Activated CD8-positive, alpha-beta memory T cell treated with anti-CD3 and anti-CD28 coated beads, Interleukin-2, amount 50 U/mL, for 48 hours (primary cell): ENCODE measurements at places on chromosomes 4 and X.

DNA sequence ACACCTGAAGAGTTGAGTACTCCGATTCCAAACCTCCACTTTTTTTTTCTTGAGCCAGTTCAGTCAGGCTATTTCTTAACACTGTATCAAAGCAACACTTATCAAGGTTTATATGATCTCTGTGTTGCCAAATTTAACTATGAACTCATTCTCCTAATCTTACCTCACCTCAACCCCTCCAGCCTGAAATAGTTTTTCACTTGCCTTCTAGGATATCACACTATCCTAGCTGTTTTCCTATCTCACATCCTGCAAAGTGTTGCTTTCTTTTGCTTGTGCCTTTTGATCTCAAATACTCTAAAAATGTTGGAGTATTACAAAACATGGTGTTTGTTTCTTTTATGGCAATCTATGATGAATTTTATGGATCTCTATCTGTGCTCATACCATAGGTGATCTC is 415.0 kb downstream of the CFAP47 start:
- DNase-seq, result no peak

DNA sequence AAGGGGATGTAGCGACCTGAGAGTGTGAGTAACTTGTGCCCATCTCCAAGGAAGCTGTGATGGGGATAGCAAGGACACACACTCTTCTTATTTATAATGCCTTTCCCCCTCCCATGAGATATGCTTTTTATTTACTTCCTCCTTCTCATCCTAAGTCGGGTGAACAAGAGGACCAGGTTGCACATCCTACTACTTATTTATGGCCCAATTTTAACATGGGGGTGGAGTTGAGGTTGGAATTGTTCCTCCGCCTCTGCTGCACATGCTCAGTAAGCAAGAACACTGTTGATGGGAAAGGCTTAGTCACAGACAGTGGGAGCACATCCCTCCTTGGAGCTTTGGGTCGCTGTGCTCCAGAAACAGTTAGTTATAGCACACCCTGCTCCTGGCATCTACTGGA is 15.2 kb upstream of the TLR8 start:
- no peak for DNase-seq

DNA sequence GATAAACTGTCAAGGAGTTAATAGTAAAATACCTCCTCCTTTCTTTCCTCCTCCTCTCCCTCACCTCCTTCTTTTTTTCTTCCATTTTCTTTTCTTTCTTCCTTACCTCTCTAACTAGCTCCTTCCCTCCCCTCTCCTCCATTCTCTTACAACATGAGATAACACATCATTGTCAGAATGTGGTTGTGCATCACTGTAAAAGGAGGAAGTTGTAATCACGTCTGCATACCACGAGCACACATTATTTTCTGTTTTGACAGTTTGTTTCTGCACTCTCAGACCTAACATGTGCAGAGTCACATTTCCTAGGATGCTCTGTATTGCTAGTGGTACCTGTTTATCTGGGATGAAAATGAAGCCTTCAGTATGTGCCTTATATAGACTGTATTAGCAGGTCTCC is 9.1 kb downstream of the SLIT2 start:
- no peak for DNase-seq

DNA sequence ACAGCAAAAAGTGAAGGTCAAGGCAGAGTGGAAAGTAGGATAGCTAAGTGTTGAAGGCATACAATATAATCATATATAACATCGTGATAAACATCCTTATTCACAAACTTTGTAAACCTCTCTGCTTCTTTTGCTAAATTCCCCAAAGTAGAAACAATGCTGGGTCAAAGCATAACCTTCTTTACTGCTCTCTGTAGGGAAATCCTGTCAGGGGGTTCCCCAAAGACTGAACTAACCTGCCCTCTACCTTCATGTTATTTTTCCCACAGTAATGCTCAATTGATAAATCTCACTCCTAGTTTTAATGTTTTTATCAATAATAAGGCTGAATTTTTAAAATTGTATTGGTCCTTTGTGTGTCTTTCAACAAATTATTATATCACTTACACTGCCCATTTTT is 55.7 kb downstream of the DCHS2 start:
- DNase-seq, result no peak

DNA sequence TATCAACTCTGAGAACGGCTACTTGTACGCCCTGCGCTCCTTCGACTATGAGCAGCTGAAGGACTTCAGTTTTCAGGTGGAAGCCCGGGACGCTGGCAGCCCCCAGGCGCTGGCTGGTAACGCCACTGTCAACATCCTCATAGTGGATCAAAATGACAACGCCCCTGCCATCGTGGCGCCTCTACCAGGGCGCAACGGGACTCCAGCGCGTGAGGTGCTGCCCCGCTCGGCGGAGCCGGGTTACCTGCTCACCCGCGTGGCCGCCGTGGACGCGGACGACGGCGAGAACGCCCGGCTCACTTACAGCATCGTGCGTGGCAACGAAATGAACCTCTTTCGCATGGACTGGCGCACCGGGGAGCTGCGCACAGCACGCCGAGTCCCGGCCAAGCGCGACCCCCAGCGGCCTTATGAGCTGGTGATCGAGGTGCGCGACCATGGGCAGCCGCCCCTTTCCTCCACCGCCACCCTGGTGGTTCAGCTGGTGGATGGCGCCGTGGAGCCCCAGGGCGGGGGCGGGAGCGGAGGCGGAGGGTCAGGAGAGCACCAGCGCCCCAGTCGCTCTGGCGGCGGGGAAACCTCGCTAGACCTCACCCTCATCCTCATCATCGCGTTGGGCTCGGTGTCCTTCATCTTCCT is 2.7 kb downstream of the PCDH10 start:
- DNase-seq, result no peak

- DNase-seq, result no peak
These were observed 146.8 kb downstream of the DCLK2 start for GRCh38 chr4:150224896-150225591.

- no peak for DNase-seq
These were observed 285.3 kb downstream of the ANKRD50 start for GRCh38 chr4:124427095-124427767.

- no peak for DNase-seq
These were observed 490.9 kb upstream of the ACTRT1 start for GRCh38 chrX:128543114-128543513.

DNA sequence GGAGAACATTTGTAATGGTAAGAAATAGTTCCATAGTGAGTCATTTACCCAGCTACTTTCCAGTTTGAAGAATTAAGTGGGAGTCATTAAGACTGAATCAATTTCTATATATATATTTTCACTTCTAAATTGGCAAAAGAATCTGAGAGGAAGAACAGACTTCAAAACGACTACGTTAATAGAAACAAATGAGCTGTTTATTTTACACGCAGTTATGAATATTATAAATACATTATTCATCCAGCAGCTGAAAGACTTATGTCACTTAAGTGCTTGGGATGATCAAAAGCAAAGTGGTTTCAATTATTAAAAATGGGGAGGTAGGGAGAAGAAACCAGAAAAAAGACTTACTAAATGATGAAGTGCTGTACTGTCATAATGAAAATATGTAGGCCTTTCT is 260.5 kb upstream of the DDX53 start:
- no peak for DNase-seq

- no peak for DNase-seq
These were observed 11.3 kb upstream of the MFAP3L start for GRCh38 chr4:170037481-170037880.

DNA sequence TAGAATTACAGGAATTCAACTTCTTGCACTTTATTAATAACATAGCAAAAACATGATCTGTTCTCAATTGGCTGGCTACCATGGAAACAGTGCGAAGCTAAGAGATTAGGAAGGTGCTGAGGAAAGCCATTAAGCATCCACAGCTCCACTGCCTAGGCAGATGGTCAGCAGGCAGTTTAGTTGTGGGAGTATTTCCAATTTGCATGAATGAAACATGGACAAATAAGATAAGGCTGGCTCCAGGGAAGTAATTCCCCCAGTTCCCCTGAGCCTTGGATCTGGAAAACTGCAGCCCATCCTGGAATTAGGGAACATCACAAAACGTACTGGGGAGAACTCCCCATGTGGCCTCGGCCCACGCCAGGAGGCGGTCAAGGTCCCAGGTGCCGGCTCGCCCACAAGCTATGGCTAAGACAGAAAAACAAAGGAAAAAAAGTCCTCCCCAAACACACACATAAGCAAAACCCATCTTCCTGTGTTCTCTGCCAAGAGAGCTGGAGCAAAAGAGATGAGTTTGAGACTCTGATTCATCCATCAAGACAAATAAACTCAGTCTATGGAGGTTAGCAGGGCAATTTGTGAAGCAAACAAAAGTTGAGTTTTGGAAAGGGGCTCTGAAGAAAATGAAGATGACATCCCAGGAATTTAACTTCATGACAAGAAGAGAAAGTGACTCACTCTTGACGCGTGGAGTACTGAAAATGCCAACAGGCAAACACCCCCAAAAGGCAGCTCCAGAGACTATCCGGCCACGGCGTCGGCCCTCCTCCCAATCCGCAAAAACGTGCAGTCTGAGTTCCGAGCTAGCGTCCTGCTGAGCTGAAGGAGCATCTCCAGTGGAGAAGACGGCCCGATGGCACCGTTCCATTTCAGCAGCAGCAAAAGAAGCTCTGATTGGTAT is 45.1 kb downstream of the IGFBP7 start:
- DNase-seq, result no peak

DNA sequence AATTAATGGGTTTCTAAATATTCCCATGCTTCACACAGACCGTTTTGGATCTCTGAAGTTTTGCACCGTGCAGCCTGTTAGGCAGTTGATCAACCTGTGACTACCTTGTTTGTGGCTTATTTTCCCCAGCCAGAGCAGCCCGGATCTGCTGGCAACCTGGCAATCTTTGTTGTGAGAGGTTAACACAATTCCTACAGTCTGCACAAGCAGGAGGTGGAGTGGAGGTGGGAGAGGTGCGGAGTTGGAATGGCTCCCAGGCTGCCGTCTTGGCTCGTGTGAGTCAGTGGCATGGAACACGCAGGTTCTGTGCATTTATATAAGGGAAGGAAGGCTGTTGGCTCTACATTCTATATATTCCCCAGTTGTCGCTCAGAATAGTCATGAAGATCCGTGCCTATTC is 70.9 kb upstream of the STOX2 start:
- DNase-seq, result no peak
